Activated CD8-positive, alpha-beta memory T cell treated with anti-CD3 and anti-CD28 coated beads for 1 hour (primary cell): ENCODE measurements at places on chromosomes 1 and 21.

DNA sequence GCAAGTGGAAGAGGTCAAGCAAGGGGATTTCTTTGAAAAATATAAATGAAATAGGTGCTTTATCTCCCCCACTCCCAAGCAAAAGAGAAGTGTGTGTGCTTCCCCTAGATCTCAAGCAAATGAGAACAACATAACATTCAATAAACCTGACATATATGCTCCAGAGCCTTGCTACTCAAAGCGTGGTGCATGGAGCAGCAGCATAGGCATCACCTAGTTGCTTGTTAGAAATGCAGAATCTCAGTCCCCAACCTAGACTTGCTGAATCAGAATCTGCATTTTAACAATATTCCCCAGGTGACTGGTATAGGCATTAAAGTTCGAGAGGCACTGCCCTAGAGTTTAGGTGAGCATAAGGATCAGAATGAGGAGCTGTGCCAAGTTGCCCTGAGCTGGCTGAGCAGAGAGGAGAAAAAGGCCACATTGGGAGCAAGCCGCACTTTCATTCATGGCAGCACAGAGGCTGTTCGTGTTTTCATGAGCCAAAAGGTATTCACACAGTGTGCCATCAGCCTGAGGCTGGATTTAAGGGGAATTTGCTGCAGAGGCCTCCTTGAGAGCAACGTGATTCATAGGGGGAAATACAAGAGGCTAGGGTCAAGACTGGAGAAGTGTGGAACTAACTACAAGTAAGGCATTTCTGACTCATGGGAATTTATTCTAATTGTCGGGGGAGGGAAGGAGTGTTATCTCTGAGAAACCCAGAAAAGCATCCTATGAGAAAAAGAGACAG lies 14.3 kb upstream of the LPAR3 start:
- DNase-seq = no peak

GRCh38 chr1:81799939-81800694 lies 617 bp upstream of the ADGRL2 start:
- no peak for DNase-seq

- DNase-seq = no peak
Measured at GRCh38 chr1:28209700-28210099, 23.1 kb downstream of the DNAJC8 start.

GRCh38 chr1:4093856-4094565 lies 193.9 kb upstream of the C1orf174 start:
- DNase-seq = no peak

GRCh38 chr1:224730540-224730939 lies 114.4 kb downstream of the CNIH3 start:
- no peak for DNase-seq

GRCh38 chr1:58392083-58392482 lies 154.4 kb downstream of the OMA1 start:
- no peak for DNase-seq

GRCh38 chr1:27598902-27599528 lies 4.9 kb downstream of the AHDC1 start:
- no peak for DNase-seq

DNA sequence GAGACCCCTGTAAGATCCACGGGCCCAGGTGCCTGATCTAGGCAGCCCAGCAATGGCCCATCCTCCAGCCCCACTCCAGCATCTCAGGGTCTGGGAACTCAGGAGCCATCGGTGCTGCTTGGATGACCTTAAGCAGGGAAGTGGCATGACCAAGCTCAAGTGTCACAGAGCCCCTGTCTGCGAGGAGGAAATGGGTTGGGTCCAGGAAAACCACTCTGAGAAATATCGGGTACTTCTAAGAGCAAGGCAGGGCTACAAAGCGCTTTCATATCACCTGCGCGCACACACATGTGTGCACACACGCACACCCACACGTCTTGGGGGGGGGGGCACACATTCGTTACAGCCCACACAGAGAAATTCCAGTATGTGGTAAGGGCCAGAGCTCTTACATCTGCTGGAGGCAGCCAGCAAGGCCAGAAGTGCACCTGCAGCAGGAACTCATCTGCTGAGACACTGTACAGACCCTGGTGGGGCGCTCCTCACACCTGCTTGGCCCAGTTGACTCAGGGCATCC lies 32.6 kb upstream of the SPOCD1 start:
- DNase-seq = peak; percentile 7

GRCh38 chr1:12380326-12381249 lies 150.8 kb downstream of the VPS13D start:
- no peak for DNase-seq

DNA sequence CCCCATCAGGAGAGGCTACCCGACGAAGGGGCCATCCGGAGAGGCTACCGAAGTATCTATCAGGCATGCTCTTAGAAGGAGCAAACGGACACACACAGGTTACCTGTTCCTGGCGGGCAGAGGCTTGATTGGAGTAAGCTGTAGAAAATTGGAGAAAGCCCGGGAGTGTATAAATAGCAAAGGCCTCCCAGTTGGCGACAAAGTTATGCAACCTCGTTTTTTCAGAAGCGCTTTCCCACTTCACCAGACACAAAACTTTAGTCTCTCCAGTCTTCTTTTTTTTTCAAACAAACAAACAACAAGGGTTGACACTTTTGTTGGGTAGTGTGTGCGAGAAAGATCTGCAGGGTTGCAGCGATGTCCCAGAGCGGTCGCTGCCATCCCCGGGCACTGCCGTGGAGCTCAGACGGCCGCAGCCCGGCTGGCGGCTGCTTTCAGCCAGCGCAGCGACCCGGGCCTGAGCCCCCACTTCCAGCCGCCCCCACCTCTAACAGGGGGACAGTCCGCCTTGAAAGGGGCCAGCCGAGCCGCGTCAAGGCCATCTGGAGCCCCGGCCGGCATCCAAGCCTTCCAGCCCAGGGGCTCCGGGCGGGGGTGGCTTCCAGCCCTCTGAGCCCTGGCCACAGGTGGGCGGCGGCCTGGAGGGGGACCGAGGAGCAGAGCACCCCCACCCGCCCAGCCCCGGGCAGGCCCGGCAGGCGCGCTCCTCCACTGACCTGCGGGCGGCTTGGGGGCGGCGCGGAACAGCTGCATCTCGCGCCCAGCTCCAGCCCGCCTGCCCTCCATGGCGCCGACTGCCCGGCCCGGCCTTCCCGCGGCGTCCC lies 616 bp downstream of the MCOLN3 start:
- no peak for DNase-seq

GRCh38 chr1:217861658-217862057 lies 230.5 kb downstream of the SPATA17 start:
- DNase-seq = no peak

- no peak for DNase-seq
Measured at GRCh38 chr1:192270398-192270797, 46.4 kb upstream of the RGS21 start.

DNA sequence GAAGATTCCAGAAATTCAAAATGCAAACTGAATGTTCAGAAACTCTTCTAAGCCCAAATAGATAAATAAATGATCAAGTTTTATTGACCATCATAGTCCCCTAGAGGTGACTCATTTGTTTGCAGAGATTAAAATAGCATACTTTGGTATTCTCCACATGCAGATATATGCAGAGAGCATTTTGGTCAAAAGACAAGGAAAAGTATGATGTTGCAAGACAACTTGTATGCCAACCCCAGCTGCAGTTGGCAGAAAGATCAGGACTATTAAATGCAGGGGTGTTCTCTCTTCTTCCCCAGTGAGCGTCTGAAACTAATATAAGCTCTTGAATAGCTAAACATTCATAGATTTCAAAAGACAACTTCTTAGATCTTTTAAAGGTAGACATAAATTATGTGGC lies 404.9 kb downstream of the LTN1 start:
- no peak for DNase-seq

GRCh38 chr1:5447503-5447960 lies 544.7 kb downstream of the NPHP4 start:
- no peak for DNase-seq

DNA sequence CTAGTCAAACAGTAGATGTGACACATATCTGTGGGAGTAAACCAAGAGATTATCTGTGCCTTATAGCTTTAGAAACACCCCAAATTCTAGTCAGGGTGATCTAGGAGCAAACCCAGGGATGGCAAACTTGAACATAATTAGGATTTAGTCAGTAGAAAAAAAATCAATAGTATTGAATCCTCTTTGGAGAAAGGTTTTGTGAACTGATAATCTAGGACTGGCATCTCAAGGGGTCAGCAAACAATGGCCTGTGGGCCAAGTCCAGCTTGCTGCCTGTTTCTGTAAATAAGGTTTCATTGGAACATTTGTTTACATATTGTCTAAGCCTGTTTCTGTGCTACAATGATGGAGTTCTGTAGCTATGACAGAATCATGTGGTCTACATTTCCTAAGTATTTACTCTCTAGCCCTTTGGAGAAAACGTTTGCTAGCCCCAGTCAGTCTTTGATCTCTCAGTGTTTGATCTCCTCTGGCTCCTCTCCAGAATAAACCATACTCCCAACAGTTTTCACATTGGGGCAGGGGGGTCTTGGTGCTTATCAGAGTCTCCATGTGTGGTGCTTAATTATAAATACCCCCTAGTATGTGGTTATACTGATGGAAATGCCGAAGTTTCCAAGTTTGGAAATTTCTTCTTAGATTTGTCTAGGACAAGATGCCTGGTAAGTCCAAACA lies 385.8 kb downstream of the NTNG1 start:
- DNase-seq = no peak

- no peak for DNase-seq
Measured at GRCh38 chr1:6330410-6330911, 63.1 kb downstream of the ACOT7 start.

DNA sequence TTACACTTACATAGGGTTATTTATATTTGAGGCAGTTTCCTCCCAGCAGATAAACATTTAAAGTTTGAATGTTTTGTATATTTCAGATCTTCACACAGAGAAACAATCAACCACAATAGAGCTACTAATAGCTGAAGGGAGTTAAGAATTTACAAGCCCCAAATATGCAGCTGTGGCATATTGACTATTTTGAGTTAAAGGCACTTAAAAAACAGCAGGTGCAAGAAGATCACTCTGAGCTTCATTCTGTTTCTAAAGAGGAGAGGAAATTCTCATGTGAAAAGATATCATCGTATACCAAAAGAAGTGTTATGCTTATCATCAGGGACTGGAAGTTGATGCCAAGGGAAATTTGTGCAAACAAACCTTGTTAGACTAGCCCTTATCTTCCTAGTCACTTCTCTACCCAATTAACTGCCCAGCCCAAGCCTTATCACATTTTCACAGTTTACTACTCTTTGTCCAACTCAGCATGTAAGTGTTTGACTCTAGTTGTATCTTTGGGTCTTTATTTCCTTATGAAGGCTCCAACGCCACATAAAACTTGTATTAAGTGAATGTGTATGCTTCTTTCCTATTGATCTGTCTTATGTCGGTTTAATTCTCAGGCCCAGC lies 66.3 kb upstream of the COG2 start:
- DNase-seq = no peak

- no peak for DNase-seq
Measured at GRCh38 chr1:38334930-38335592, 288.5 kb upstream of the POU3F1 start.

DNA sequence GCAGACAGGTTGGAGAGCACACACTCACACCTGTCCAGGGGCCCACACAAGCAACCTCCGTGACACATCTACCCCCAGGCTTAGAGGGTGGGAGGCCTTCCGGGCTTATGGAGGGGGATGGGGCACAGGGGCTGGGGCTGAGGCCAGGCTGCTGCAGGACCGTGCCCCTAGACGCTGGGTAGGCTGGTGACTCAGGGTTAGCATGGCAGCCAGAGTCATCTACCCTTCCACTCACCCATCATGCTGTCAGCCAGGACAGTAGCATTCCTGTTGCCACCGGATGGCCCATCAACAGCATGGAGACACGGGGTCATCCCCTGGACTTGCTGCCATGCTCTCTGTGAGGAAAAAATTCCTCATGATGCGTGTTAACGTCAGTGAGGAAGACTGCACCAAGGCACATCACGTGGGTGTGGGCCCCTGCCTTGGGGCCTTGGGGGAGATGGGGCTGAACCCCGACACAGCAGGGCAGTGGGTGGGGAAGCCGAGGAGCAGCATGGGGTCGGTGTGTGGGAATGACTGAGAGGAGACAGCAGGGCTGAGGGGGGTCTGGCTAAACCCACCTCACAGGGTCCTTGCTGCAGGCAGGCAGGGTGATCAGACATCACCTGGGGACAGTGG lies 52.8 kb downstream of the WNT9A start:
- no peak for DNase-seq

GRCh38 chr1:116769104-116769452 lies 14.8 kb downstream of the CD2 start:
- DNase-seq = no peak

DNA sequence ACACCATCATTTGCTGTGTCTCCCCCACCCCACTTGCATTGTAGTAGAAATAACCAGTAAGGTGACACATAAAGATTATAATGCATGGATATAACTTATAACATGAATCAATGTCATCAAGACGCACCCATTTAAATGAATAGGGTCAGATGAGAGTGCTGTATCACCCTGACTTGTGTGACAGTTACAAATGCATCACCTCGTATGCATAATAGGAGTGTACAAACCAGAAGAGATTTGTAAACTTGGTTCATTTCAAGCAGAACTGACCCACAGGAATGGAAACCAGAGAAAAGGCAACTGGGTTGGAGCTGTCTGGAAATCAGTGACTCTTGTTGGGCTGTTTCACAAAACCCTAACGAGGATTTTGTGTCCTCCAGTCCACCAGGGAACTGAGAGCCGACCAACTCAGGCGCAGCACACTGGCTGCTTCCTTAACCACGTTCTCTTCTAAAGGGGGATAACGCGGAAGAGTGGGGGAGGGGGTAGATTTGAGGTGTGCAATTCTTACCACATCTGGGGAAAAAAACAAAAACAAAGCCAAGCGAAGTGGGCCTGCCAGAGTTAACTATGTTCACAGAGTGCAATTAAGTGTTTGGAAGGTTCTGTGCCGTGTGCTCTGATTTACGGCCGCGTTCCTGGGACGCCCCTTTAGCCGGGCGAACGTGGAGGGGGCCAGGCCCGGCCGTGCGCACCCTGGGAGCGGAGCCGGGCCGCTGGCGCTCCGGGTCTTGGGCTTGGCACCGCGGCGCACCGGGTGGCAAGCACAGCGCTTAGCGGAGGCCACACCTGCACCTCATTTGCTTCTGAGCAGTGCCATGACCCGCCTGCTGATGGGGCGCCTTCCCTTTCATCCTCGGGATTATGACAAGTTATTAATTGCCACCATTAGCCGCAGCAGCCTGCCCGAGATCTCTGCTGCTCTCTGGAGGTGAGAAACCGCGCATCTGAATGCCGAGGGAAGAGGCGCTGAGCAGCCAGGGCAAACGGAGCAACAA lies 248.8 kb upstream of the FOXD3 start:
- no peak for DNase-seq

DNA sequence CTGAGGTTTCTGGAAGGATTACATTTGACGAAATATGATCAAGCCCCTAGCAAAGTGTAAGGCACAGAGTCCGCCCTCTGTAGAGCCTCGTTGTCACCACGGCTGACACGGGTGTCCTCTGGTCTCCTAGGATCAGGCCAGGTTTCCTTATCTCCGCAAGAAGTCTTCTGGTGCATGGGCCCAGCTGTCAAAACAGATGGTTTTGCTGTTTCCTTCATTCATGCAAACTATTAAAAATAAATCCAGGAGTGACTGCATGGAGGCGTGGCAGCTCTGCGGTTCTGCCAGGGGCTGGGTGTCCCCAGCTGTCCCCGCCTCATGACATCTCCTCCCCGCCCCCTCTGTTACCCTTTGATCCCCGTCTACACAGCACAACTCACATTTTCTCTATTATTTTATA lies 209.0 kb downstream of the DYRK1A start:
- DNase-seq = no peak

- DNase-seq = no peak
Measured at GRCh38 chr1:77556045-77556444, 126.4 kb downstream of the ZZZ3 start.

GRCh38 chr1:159122005-159122621 lies 45.5 kb upstream of the AIM2 start:
- no peak for DNase-seq

GRCh38 chr1:111540928-111541327 lies 37.5 kb upstream of the ADORA3 start:
- no peak for DNase-seq
